ENCODE measurements at places on chromosomes 6 and 20.
A peak's percentile ranks its signal among the peaks of the same experiment; 100 is the strongest.

- no peak for DNase-seq
Observed at GRCh38 chr20:61895686-61896057, 170.0 kb downstream of the TAF4 start.

DNA sequence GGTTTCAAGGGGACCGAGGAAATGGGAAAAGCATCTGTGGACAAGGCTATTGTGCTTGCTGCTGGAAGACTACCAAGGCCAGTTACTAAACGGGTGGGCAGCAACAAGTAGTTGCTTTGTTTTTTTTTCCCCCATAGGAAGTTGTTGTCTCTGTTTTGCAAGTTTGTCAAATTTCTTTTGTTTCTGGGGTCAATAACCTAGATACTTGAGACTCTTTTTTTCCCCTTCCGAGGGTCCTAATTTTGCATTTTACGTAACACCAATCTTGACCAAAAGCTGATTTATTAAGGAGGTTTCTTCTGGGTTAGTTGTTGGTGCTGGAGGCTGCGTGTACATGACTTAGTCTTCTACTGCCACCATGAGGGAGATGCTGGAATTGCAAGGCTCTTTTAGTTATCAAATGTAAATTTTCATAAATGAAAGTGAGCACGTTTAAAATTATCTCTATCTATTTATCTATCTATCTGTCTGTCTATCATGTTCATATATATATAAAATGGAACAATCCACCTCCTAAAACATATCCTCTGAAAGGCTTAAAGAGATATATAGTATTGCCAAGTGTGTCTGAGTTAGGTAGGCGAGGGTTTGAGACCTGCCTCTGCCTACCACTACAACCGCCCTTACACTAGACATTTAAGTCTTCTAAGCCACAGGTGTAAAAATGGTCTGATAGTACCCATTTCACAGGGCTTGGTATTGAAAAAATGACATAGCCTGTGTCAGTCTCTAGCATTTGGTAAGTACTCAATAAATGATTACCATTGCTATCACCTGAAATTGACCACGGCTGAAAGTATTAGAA is 60.2 kb downstream of the GCLC start:
- no peak for DNase-seq

- DNase-seq = peak; percentile 71
Observed at GRCh38 chr20:31547017-31547675, 32.9 kb downstream of the HM13 start.

DNA sequence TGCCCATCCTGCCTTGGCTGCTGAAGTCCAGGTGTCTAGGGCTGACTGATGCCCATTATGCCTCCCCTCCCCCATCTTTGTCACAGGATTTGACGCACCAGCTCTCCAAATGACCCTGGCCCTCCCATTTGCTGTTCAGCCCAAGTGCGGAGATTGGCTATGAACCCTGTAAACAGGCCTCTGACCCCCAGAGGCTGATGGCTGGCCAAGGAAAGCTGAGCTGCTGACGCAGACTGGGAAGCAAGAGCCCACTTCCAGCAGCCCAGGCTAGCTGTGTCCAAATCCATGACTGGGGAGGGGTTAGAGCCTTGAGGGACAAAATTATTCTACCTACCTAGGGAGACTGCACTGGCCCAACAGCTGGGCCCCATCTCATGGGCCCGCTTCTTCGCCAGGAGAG is 797 bp upstream of the GNRH2 start:
- DNase-seq = no peak

GRCh38 chr6:21352131-21352530 is 241.4 kb upstream of the SOX4 start:
- DNase-seq = no peak

- peak; percentile 44 for DNase-seq
Observed at GRCh38 chr6:33014841-33015634, 5.6 kb upstream of the HLA-DOA start.

- no peak for DNase-seq
Observed at GRCh38 chr20:40451552-40451951, 237.5 kb downstream of the MAFB start.

GRCh38 chr6:3612341-3613041 is 139.0 kb downstream of the PXDC1 start:
- DNase-seq = peak; percentile 95

GRCh38 chr20:14098261-14098660 is 102.9 kb downstream of the MACROD2 start:
- DNase-seq = no peak
